ENCODE measurements at places on chromosomes 16 and 17.

DNA sequence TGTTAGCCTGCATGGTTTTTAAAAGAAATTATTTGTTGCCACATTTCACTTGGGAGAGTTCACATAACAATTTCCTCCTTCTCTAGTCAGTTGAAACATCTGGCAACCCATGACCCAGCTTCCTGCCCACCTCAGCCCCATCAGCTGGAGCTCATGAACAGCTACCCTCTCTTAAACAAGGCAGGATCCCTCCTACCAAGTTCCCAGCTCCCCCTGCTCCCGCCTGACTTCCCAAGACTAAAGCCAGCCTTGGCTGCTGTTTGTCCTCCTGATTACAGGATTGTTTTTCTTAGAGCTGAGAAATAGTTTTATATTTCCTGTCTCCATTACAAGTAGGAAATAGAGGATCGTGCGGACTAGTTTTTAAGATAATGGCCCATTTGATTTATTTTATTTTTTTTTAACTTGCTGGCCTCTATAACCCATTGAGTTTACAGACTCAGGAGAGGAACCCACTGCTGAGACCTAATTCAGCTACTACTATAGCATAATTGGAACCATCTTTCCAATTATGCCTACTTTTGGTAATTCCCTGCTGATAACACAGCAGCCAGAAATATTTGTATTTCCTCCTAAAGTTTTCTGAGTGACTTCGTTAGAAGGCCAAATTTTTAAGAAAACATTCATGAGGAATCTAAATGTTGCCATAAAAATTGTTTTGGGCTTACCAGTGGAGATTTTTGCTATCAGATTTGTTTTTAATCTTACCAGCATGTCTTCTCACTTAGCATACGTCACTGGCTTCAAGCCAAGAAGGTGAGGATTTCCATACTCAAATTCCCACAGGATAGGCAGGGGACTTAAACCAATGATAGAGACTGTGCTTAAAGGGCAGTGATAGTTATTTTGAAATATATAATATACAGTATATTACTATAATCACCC lies 90.0 kb downstream of the ELAC2 start:
- no peak for DNase-seq

GRCh38 chr16:79409978-79410377 lies 190.6 kb downstream of the MAF start:
- DNase-seq = no peak

- DNase-seq = no peak
Observed at GRCh38 chr17:16935241-16935663, 36.7 kb downstream of the TNFRSF13B start.

GRCh38 chr17:7673239-7673638 lies 14.1 kb downstream of the TP53 start:
- no peak for DNase-seq

- DNase-seq = peak; percentile 64
Observed at GRCh38 chr17:39867084-39867879, 720 bp upstream of the ZPBP2 start.

DNA sequence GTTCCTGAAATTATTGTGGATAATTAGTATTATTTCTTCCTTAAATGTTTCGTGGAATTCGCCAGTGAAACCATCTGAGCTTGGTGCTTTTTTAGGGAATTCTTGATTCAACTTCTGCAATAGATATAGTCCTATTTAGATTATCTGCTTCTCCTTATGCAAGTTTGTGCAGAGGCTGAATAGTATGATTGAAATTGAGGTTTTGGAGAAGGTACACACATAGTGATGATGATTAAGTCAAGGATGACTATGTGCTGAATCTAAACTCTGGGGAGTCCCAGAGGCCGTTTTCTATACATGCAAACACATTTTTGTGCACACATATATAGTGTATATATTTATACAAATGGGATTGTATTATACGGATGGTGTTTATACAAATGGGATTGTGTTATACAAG lies 5.2 kb upstream of the MYH4 start:
- DNase-seq = no peak

DNA sequence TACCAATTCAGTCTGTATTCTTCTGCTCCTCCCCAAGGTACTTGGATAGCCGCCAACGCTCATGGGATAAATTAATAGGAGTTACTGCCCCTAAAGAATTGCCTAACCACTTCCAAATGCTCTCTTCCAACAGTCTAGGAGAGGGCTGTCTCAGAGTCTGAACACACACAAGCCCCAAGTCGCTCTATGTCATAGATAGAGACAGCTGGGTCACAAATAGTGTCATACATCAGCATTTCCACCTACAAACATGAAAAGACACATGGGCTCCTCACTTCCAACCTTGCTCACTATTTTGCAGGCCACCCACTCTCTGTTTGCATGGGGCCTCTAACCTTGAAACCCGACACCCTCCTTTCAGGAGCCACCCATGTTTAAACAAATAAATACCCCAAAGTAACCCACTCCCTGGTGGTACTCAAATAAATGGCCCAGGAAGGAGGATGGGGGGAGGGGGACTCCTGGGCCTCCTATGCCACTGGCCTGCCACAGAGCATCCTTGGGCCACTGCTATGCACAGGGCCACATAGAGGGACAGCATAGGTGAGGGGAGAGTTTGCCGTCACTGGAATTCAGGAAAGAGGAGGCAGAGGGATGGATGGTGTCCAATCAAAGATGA lies 265.9 kb downstream of the SOX9 start:
- no peak for DNase-seq

- no peak for DNase-seq
Observed at GRCh38 chr17:81459224-81459623, 53.4 kb downstream of the ACTG1 start.

GRCh38 chr17:17104494-17104893 lies 62.2 kb downstream of the MPRIP start:
- DNase-seq = no peak

- DNase-seq = no peak
Observed at GRCh38 chr17:13704333-13704732, 102.6 kb upstream of the HS3ST3A1 start.

DNA sequence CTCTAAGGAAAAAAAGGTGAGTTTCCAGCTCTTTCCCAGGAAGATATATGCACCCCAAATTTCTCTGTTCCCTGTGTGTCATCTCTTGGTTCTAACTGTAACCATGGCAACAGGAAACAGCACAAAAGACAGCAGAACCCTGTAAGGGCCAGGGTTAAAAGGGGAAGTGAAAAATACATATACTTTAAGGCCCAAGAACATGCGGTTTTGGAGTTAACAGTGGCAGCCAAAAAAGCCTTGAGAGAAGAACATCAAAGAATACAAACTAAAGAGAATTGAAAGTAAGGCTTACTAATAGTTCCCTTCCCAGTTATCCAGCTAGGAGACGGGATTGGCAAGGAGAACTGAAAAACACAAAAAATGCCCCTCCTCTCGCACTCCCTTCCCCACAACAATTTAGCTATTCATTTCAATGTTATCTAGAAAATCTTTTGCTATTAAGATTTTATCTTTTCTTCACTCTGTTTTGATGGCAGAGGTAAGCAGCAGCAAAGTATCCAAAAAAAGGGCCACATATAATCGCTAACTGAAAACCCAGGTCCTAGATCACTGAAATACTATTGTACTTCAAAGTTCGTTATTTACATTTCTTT lies 1.5 kb downstream of the SPOP start:
- DNase-seq = peak; percentile 30

- no peak for DNase-seq
Observed at GRCh38 chr17:9307313-9307998, 268.2 kb downstream of the STX8 start.

DNA sequence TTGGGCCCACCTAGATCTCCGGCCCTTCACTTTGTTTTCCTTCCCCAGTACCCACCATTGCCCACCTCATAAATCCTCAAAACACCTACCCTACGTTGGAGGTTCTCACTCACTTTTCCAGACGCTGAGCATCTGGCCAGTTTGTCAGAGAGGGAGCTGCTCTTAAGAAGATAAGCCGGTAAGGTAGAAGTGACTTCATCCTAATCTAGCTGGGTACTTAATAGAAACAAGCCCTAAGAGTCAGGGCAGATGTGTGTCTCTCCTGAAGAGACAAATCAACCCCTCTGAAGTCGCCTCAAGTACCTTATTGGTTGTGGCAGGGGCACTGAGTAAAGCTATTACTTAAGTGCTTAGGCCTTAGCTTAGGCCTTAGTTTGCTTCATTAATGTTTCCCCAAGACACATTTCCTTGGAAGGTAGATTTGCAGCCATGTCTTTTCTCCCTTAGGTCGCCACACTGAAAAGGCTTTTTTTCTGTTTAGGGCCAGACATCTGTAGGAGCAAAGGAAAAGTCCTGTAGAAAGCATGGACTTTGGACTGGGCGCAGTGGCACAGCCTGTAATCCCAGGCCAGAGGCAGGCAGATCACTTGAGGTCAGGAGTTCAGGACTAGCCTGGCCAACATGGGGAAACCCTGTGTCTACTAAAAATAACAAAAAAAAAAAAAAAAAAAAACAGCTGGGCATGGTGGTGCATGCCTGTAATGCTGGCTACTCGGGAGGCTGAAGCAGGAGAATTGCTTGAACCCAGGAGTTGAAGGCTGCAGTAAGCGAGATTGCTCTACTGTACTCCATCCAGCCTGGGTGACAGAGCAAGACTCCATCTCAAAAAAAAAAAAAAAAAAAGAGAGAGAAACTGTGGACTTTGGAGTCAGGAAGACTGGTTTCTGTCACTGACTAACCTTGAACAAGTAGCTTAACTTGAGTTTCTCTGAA lies 1.0 kb downstream of the TACO1 start:
- DNase-seq = no peak

- DNase-seq = peak; percentile 14
Observed at GRCh38 chr16:10971560-10971961, 27.2 kb downstream of the CLEC16A start.

- DNase-seq = no peak
Observed at GRCh38 chr17:13749891-13750235, 148.1 kb upstream of the HS3ST3A1 start.

DNA sequence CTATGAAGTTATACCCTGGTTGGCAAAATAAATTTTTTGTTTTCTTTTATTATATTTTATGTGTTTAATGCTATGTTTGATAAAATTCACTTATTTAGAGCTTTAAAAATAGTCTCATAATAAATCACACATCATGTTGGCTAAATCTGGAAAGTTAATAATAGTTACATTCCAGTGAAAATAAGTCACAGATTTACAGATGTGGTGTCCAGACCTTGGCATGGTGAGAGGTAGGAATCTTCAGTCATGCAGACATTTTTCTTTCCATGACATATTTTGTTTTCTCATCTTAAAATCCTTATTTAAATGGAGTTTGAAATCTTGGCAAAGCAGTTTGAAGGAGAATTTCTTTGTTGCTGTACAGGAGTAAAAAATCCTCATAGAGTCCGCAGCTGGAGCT lies 48.1 kb upstream of the GOSR1 start:
- no peak for DNase-seq

GRCh38 chr17:8109661-8110455 lies 8.5 kb downstream of the ALOXE3 start:
- DNase-seq = peak; percentile 60

DNA sequence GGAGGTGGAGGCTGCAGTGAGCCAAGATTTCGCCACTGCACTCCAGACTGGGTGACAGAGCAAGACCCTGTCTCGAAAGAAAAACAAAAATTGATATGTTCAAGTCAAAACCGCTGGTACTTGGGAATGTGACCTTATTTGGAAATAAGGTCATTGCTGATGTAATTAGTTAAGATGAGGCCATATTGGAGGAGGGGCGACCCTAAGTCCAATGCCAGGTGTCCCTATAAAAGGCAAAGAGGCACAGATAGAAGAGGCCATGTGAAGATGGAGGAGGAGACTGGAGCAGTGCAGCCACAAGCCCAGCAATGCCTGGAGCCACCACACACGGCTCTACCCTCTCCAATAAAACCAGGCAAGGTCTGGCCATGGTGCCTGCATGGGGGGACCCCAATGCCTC lies 50.8 kb upstream of the JPH3 start:
- DNase-seq = no peak

DNA sequence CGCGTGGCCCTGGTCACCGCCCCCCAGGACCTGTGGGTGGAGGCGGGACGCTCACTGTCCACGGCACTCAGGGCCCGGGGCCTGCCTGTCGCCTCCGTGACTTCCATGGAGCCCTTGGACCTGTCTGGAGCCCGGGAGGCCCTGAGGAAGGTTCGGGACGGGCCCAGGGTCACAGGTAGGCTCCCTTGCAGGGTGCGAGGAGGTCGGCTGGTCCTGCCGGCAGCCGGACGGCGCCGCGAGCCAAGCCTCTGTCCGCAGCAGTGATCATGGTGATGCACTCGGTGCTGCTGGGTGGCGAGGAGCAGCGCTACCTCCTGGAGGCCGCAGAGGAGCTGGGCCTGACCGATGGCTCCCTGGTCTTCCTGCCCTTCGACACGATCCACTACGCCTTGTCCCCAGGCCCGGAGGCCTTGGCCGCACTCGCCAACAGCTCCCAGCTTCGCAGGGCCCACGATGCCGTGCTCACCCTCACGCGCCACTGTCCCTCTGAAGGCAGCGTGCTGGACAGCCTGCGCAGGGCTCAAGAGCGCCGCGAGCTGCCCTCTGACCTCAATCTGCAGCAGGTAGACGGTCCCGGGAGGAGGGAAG lies 1.3 kb downstream of the GUCY2D start:
- no peak for DNase-seq

GRCh38 chr16:83365166-83365565 lies 442.6 kb upstream of the HSBP1 start:
- no peak for DNase-seq

- no peak for DNase-seq
Observed at GRCh38 chr16:85641776-85642176, 28.7 kb downstream of the GSE1 start.

- no peak for DNase-seq
Observed at GRCh38 chr16:57616241-57616640, 12.2 kb upstream of the ADGRG1 start.

DNA sequence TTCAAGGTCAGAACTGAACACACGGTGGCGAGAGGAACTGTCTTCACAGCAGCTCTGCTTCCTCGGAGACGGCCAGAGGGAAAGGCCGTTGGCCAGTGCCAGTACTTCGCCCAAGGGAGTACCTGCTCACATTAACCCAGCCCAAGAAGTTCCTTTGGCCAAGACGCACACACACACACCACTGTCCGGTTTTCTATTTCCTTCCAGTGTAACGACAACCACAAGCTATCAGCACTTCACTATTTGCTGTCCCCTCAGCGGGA lies 744 bp upstream of the GGNBP2 start:
- no peak for DNase-seq

- DNase-seq = peak; percentile 9
Observed at GRCh38 chr17:27807567-27808470, 7.5 kb upstream of the NOS2 start.

DNA sequence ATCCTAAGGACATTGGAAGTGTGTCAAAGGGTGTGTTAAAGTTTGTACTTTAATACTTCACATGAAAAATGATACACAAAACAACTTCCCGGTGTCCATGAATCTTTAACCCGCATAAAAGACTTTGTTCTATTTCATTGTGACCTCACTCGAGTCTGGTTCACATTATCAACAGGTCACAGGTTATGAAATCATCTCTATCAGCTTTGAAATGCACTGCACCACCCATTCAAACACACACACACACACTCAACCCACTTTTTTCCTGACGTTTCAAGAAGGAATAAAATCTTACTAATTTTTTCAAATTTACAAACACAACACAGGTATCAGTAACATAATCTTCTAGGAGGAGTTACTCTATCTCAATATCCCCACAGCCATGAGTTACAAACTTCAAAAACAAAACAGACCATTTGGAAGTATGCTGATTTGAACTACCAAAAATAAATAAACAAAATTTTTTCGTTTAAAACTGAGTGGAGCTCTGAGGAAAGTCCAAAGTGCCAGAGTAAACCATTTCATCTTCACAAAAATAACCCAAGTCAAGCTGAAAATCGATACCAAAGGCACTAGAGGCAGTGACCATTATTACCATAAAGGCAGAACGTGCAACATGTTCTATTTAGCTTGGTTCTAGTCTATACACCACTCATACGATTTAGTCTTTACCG lies 2.7 kb downstream of the ACOX1 start:
- no peak for DNase-seq
